ENCODE measurements at places on chromosomes 16 and 17.
A peak's percentile ranks its signal among the peaks of the same experiment; 100 is the strongest.

DNA sequence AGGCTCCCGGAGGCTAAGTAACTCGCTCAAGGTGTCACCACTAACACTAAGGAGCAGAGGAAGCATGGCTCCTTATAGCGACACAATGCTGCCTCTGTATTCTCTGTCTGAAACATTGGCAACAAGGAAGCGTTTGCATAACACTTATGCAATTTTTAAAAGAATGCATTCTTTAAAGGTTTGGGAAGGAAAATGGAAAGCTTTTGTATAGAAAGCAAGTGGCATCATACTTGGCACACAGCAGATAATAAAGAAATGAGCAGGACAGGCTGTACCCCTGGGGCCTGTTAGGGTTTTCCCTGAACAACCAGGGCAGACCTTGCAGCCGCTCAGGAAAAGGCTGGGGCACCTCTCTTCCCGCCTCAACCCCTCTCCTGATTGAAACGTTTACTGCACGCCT lies 36.9 kb downstream of the PPL start:
- no peak for DNase-seq

DNA sequence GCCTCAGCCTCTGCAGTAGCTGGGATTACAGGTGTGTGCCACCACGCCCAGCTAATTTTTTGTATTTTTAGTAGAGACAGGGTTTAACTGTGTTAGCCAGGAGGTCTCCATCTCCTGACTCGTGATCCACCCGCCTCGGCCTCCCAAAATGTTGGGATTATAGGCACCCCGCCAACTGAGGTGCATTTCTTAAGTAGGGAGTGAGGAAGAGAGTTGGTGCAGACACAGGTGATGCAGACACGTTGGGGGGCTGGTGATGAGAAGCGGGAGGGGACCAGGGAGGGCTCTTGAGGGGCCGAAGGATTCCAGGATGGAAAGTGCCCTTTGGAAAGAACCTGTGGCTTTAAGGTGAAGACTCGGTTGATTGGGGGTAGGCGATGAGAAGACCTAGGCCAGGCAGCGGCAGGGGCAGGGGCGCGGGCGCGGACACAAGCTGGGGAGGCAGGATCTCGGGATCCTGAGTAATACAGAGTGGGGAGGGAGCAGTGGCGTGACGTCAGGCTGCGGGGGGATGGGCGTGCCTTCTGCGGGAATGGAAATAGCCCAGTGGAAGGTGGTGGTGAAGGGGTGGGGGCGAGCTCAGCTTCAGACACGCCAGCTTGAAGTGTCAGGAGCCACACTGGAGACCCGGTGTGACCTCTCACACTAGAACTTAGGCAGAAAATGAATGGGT lies 2.5 kb upstream of the ATP6V0C start:
- no peak for DNase-seq

- no peak for DNase-seq
Observed at GRCh38 chr16:49929626-49930025, 73.7 kb upstream of the ZNF423 start.

- DNase-seq = no peak
Observed at GRCh38 chr17:68094481-68095078, 59.0 kb downstream of the KPNA2 start.

- DNase-seq = no peak
Observed at GRCh38 chr16:68369697-68370580, 59.1 kb downstream of the PRMT7 start.

GRCh38 chr16:69476920-69477443 lies 52.6 kb downstream of the CYB5B start:
- peak; percentile 34 for DNase-seq

- no peak for DNase-seq
Observed at GRCh38 chr17:1957037-1957436, 68.1 kb downstream of the RTN4RL1 start.

- DNase-seq = no peak
Observed at GRCh38 chr16:1914084-1914608, 4.1 kb downstream of the HS3ST6 start.
